Right renal cortex interstitium (tissue), 3 donors: ENCODE measurements at places on chromosomes 4 and X. TPM values are rescaled to one million over a fixed set of nuclear protein-coding genes. Genes with fewer than 3 reads are reported as not detected.

The TREX2 gene
- polyA plus RNA-seq, result 0.24 TPM

- no peak for DNase-seq
Measured at GRCh38 chr4:10181745-10182445, 65.3 kb upstream of the WDR1 start.

DNA sequence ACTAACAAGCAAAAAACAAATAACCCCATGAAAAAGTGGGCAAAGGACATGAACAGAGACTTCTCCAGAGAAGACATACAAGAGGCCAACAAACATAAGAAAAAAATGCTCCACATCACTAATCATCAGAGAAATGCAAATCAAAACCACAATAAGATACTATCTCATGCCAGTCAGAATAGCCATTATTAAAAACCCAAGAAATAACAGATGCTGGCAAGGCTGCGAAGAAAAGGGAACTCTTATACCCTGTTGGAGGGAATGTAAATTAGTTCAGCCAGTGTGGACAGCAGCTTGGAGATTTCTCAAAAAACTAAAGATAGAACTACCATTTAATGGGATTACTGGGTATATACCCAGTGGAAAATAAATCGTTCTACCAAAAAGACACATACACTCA, 79.6 kb downstream of the MAPK10 start:
- no peak for DNase-seq

The ARR3 gene
- 0.50 TPM for polyA plus RNA-seq

The GNRHR gene
- polyA plus RNA-seq, result 0.36 TPM

GRCh38 chr4:2963966-2964471, 648 bp downstream of the GRK4 start:
- no peak for DNase-seq

DNA sequence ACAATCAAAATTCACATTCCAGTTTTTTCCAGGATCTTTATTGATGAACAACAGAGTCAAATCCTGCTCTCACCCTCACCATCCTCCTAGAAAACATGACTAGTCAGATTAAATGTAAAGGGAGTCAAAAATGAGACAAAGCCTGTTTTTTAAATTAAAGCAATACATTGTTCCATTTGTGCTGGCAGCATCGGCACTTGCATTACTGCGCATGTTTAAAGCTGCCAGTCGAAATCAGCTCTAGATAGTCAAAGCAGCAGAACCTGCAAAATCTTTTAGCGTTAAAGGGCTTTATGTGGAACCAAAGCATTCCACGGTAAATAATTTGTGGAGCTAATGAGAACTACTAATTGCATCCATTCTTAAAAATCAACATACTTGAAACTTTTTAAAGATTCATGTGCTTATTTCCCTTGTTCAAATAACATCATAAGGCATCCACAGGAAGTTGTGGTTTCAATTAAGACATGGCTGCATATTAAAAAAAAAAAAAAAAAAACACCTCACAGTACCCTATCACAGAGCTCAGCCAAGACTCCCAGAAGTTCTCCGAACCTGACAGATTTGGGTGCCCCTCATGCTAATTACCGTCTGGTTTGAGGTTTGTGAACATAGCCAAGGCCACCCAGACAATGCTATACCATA, 82.2 kb downstream of the SH3KBP1 start:
- DNase-seq, result no peak

DNA sequence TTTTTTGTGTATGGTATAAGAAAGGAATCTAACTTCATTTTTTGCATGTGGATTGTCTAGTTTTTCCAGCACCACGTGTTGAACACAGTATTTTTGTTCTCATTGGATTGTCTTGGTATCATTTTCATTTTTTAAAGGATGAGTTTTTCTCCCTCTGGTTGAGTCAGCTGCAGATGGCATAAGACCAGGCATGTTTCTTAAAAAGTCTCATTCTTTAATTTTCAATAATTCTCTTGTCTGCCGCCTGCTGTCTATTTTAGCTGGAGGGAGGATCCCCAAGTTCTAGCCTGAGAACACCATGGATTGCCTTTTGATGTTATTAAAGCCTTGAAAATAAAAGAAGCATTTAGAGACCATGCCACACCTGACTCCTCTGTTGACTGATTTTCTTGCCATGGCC, 263.8 kb downstream of the ARHGAP24 start:
- no peak for DNase-seq

DNA sequence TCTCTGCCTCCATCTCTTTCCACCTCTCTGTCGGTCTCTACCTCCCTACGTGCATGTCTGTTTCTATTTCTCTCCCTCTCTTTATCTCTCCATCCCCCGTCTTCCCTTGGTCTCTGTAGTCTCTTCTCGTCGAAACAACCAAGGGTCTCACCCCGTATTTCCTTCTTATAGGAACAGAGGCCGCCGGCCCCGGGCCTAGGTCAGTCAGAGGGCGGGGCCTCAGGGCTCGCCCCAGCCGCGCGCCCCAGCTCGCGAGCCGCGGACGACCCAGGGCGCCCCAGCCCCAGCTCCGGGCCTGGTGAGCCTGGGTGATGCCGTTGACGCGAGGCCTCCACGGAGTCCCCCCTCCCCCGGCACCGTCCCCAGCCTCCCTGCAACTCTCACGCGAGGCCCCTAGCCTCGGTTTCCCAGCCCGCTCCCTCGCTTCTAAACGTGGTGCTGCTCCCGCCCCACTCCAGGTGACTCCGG, 6.6 kb downstream of the TIMM17B start:
- no peak for DNase-seq

The CXCL8 gene
- 1.4 TPM for polyA plus RNA-seq

DNA sequence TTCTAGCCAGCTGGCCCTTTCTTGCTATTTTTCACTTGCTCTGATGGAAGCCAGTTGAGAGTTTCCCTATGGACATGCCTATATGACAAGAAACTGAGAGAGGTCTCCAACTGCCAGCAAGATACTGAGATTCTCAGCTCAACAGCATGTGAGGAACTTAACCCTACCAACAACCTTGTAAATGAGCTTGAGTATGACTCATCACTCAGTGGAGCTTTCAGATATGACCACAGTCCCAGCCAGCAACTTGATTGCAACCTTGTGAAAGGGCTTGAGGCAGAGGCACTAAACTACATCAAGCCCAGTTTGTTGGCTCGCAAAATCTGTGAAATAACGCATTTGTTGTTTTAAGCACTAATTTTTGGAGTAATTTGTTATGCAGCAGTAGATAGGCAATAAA, 175.8 kb downstream of the COMMD8 start:
- DNase-seq, result no peak
